Gastrocnemius medialis (tissue), 4 donors: ENCODE measurements at places on chromosomes 16 and 17.

- no peak overlapping the region for H3K4me3 ChIP-seq
- DNase-seq, result peak; percentile 76
- H3K27ac ChIP-seq, result peak overlapping the region; percentile 92
- peaks cover 54% of the 10 kb centered on the region for H3K36me3 ChIP-seq
- no peaks in the 10 kb centered on the region for H3K27me3 ChIP-seq
- H3K4me1 ChIP-seq, result peaks cover 48% of the 10 kb centered on the region
These were observed 55.3 kb downstream of the MYO18A start for GRCh38 chr17:29124925-29125273.

DNA sequence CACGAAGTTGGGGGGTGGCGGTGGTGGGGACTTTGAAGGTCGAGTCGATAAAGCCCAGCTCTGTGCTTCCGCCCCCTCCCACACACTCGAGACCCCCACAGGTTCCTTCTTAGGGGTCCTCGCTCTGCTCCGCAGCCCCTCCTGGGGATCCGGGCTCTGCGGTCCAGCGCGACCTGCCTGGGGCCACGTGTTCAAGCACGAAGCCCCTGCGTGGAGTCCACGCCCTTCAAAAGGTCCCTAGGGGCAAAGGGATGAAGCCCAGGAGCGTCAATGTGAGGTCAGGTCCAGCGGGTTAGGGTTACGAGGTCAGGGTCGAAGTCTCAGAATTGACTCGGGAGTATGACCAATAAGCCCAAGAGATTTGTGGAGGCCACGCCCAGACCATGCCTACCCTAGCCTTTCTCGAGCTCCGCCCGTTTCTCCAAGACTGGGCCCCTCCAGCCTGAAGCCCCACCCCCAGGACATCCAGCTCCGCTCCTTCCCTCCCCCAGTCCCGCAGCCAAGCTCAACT lies 786 bp upstream of the CACNA1G start:
- no peaks in the 10 kb centered on the region for H3K36me3 ChIP-seq
- DNase-seq, result no peak
- no peak overlapping the region for H3K27ac ChIP-seq
- peaks cover 30% of the 10 kb centered on the region for H3K4me1 ChIP-seq
- peak overlapping the region; percentile 52 for H3K4me3 ChIP-seq

- H3K27me3 ChIP-seq, result no peaks in the 10 kb centered on the region
- H3K27ac ChIP-seq, result peak within 1 kb of the TSS; percentile 99
- H3K4me3 ChIP-seq, result peak within 1 kb of the TSS; percentile 85
- H3K36me3 ChIP-seq, result no peaks in the 10 kb centered on the region
- peaks cover 7% of the 10 kb centered on the region for H3K4me1 ChIP-seq
These were observed at the start of gene C16orf46 for GRCh38 chr16:81077076-81077940. Gene C16orf46 (minus strand): TSS chr16:81077238. CDS start chr16:81063955, 13,283 bp downstream.

DNA sequence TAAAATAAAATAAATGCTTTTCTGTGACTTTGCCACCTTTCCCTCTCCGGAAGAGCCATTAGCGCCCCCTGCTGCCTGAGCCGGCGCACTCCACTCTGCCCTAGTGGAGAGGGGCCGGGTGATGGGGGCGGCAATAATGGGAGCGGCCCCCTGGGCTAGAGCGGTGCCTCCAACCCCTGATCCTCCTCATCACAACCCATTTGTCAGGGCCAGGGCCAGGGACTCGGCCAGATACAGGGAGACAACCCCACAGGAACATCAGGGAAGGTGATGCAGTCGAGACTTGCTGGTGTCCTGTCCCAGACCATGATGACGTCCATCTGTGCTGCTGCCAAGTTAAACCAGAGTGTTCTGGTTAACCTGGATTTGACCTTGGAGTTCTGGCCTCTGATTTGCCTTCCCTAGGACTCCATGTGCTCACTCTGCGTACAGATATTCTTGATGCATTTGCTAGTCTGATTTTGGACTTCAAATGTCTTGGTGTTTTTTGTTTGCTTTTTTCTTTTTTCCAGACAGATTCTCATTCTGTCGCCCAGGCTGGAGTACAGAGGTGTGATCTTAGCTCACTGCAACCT lies 46.1 kb upstream of the BPTF start:
- no peak overlapping the region for H3K4me3 ChIP-seq
- no peaks in the 10 kb centered on the region for H3K4me1 ChIP-seq
- H3K27ac ChIP-seq, result no peak overlapping the region

GRCh38 chr16:30813821-30814189 lies 26.8 kb upstream of the ZNF629 start:
- no peaks in the 10 kb centered on the region for H3K27me3 ChIP-seq
- H3K4me1 ChIP-seq, result no peaks in the 10 kb centered on the region
- no peak for DNase-seq
- no peaks in the 10 kb centered on the region for H3K36me3 ChIP-seq
- peak overlapping the region; percentile 70 for H3K27ac ChIP-seq

DNA sequence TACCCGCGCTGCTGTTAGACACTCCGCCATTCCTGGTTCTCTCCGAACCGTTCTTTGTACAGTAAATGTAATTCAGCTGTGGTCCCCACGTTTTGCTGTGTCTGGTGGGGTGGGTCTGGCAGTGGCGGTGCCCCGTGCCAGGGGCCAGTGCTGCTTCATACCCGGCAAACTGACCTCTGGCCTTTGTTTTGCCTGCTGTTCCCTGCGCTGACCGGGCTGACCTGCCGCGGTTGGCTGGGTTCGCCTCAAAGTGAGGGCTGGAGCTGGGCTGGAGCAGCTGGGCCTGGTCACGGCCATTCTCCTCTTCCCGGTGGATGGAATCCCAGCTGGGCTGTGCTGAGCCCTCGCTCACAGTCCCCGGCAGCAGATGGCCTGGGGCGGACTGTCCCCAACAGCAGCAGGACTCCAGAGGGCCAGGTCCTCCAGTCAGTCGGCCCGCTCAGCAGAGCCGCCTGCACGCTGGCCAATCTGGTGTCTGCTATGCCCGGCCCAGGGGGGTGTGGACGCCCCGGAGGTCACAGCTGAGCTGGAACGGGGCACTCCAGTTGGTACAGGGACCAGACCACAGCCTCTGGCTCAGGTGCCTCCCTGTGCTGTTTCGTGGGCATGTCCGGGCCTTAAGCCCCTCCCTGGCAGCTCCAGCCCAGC lies 1.5 kb upstream of the WFIKKN1 start:
- H3K4me1 ChIP-seq, result peaks cover 12% of the 10 kb centered on the region
- no peak overlapping the region for H3K4me3 ChIP-seq
- H3K36me3 ChIP-seq, result no peaks in the 10 kb centered on the region
- no peak for DNase-seq
- peak overlapping the region; percentile 18 for H3K27ac ChIP-seq
- H3K27me3 ChIP-seq, result no peaks in the 10 kb centered on the region

GRCh38 chr17:32998887-32999228 lies 7.2 kb downstream of the SPACA3 start:
- DNase-seq, result no peak
- no peaks in the 10 kb centered on the region for H3K36me3 ChIP-seq
